ENCODE measurements at places on chromosomes 5 and 9.

- DNase-seq: no peak
These were observed 42.8 kb upstream of the MAST4 start for GRCh38 chr5:66553368-66553912.

DNA sequence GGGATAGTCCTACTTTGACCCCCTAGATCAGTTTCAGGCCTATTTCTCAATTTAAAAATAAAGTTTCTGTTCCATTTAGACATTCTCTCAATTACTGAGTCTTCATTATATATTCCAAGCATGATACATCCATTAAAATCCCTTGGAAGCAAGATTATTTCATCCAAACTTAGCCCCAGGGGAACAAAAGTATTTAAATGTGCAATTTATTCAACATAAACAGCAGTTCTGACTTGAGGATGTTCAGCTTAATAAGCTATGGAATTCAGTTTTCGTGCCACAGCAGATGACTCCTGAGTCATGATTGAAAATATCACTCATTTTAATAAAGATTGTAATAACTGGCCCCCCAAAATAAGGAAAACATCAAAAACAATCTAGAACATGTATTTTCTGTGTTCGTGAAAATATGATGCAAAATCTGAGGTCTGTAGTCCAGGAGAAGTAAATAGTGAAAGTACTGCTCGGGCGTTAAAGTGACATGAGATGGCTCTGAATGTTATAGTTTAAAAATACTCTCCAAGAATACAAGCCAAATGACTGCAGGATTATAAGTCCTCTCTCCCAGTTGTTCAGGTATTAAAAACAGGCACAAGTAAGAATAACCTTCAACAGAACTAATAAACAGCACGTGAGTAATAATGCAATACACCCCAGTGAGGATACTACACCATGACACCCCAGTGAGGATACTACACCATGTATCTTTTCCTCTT is 67.1 kb downstream of the RETREG1 start:
- DNase-seq: no peak

- no peak for DNase-seq
These were observed 128.2 kb upstream of the MYO10 start for GRCh38 chr5:17064241-17064640.

DNA sequence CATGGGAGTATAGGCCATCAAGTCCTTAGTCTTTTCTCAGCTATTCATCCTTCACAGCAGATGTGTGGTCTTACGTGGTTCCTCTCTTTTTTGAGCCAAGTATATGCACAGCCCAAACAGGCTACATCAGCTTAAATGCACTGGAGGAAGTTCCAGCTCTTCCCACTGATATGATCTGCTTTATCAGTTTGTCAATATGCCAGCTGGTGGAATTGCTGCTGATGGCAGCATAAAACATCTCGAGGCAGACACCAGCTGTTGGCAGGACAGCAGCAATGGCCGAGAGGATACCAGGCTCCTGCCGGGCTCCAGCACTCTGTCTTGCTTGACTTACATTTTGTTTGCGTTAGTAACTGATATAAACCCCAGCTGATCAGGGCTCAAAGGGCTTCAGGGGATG is 143.4 kb downstream of the TENT4A start:
- no peak for DNase-seq

GRCh38 chr5:149450199-149450598 is 71.1 kb upstream of the IL17B start:
- no peak for DNase-seq

GRCh38 chr5:176427971-176428370 is 11.6 kb upstream of the CLTB start:
- DNase-seq: no peak

- no peak for DNase-seq
These were observed 31.5 kb downstream of the JADE2 start for GRCh38 chr5:134556994-134557393.

DNA sequence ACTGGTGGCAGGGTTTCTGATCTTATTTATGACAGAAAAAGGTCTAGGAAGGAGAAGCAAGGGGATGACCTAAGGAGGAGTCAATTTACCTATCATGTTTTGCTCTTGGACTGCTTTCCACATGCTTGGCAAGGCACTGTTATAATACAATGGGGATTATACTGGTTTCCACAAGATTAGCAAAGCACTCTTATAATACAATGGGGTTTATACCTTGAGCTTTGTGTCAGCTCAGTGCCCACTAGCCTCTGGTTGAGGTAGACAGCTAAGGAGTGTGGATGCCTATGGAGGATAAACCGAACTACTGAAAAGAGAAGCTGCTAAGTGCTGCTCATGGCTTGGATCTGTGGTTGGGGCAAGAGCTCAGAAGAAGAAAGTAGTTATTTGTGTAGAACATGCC is 68.7 kb downstream of the MRPS27 start:
- DNase-seq: no peak

All from NCI-H2081 (cell line).